Iris pigment epithelial cell (primary cell): ENCODE measurements at places on chromosomes 7 and 10.

- DNase-seq: no peak
Measured at GRCh38 chr10:88794731-88795130, 7.8 kb upstream of the LIPM start.

DNA sequence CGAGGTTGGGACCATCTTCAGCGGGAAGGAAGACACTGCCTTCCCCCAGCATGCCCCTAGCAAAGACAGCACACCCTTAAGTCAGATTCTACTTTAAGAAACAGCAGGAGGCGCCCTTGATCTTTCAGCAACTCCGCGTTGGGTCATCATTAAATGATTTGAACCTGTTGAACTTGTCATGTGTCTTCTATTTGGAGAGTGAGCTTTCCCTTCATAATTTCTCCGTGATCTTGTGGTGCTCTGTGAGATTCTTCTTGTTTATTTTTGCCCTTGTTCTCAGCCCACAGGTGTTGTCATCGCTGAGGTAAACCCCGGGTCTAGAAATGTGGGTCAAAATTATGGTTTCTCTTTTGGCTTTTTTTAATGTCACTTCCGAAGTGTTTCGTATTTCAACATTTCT is 49.5 kb upstream of the PITRM1 start:
- peak; percentile 70 for DNase-seq

GRCh38 chr7:1992554-1992953 is 240.2 kb downstream of the MAD1L1 start:
- DNase-seq: no peak

DNA sequence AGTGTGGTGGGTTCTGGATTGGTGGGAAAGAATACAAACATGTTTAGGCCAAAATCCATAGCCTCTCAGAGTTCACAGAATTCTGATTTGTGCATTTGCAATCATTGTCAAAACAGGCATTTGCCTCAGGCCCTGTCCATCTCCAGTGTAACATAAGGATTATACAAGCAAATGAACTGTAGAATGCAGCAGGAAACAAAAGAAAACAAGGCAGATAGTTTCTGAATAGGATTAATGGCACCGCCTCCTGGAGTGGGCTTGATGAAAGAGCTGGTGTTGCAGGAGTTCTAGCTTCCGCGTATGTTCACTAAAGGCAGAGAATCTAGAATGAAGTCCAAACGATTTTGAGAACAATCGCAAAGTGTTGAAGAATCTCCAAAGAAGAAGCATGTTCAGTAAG is 11.3 kb upstream of the MPP7 start:
- no peak for DNase-seq

DNA sequence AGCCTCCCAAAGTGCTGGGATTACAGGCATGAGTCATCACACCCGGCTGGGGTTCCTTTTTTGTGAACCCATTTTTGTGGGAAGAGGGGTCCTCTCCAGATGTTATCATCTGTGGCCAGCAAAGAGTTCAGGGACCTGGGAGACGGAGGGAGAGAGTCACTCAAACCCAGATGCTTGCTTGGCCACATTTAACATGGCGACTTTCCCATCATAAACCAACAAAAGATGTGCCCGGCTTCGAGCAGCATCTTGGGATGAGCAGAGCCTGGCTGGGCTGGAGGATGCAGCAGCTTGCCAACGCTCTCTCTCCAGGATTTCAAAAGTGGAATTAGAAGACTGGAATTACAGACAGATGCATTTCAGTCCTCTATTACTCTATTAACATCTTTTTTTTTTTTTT is 19.1 kb upstream of the HABP2 start:
- no peak for DNase-seq

DNA sequence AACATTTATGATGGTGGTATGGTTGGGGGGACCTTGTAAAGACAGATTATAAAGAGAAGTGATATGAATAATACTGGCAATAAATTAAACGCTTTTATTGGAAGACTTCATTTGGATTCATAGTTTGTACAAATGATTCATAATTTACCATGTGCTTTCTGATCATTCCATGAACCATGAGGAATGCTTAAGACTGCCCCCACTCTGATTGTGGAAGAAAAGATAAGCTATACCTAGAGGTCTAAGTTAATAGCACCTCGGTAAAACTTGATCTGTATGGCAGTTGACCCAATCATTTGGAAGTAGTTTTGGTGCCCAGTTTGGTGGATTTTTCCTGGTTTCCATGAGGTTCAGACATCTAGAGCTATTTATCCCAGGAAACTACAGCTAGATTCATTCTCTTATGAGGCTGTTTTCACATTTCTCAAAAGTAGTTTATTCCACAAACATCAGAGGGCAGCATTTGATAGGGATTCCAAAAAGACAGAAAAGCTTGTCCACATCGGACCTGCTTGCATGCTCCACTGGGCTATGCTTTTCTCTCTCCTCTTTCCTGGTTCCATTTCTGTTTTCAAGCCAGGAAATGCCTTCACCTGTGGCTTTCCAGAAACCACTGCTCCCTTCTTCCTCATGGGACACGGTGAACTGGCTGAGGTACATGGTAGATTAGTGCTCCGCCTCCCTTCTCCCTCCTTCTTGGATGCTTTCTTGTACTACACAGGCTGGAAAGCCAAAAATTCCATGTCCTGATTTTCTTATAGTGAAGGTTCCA is 29.2 kb downstream of the TFAM start:
- peak; percentile 73 for DNase-seq

DNA sequence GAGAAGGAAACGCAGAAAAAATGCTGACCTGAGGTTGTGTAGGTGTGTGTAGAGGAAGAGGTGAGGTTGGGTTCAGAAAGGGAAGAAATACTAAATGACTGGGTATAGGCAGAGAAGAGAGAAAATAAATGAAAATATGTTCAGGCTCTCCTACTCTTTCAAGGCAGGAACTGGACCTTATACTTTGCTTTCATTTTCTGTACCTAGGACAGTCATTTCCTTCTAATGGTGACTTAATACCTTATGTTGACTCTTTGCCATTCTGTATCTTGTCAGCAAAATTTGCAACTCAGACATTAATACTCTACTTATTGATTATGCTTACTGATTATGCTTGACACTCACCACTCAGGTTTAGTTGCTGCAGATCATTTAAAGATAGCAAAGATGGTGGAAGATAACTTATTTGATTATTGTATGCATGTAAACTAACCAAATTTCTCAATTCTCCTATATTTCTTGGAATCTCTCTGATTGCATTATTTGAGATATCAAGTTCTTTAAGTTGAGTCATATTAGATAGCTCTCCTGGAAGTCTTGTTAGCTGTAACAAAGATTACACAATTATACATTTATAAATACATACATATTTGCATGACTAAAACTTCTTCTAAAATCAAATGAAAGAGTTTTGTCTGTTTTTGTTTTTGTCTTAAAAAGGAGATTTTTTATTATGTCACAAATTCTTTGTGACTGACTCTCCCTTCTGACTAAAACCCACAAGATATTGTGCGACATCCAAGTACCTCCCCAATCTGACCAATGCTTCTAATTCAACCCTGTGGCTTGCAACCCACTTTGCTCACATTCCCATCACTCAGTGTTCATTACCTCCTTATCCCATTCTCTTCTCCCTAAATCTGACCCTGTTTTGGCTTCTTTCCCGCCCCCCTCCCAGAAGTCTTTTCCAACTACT is 20.0 kb downstream of the LRRD1 start:
- peak; percentile 88 for DNase-seq

DNA sequence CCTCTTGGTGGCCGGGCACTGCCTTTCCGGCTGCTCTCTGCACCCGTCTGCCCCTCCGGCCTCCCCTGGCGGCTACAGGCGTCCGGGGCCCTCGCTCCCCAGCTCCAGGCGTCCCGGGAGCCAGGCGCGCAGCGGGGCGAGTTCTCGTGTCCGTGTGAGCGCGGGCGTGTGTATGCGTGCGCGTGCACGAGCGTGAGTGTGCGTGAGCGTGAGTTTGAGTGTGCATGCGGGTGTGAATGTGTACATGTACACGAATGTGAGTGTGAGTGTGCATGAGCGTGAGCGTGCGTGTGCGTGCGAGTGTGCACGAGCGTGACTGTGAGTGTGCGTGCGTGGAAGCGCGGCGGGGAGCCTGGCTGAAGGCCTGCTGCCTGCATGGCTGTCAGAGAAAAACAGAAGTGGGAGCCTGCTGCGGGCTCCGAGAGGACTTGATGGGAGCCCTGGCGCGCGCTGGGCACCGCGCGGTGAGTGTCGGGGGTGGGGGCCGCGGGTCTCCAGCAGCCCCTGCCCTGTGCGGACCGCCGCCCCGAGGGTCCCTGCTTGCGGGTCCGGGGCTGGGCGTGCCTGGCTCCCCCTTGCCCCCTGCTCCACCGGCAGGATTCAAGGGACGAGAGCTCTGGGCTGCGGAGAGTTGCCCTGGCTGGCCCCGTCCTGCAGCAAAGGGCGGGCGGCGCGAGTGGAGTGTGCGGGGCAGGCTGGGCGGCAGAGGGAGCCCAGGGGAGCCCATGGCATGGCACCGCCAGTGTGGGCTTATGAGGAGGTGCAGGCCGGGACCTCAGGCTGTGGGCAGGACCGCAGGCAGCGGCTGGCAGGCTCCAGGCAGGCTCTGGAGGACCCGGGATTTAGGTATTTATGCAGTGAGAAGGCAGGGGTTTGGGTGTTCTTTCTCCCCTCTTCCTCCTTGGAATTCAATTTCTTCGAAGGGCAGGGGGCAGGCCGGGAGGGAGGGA is 75.8 kb upstream of the EN2 start:
- no peak for DNase-seq

DNA sequence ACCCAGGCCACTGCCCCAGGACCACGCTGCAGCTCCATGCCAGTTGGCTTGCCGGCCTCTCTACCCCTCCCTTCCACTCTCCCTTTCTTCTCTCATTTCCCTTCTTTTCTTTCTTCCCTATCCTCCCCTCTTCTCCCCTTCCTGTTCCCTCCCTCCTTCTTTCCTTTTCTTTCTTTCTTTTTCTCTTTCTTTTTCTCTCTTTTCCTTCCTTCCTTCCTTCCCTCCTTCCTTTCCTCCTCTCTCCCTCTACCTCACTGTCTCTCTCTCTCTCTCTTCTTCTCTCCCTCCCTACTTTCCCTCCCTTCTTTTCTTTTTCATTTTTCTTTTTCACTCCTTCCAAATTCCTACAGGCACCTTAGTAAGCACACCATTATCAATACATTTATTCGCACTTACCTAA is 30.3 kb upstream of the R3HCC1L start:
- DNase-seq: no peak

- DNase-seq: no peak
Measured at GRCh38 chr10:127855591-127855881, 37.2 kb downstream of the CLRN3 start.

DNA sequence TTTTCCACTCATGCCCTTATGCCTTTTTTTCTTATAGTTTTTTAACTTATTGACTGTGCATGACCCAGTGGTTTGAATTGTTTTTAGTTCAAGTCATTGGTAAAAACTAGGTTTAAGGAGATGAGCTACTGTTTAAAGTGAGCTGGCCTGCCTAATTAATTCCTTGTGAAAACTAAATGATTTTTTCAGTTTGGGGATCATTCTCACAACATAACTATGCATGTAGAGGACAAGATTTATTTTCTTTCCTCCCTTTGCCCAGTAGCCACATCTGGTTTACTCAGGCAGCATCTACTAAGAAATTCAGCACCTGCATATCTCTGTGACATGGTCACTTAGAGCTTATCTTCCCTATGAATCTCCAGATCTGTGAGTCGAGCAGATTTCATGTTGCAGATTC is 1.7 kb downstream of the ADO start:
- no peak for DNase-seq

GRCh38 chr10:33455029-33455428 is 120.6 kb upstream of the NRP1 start:
- no peak for DNase-seq

DNA sequence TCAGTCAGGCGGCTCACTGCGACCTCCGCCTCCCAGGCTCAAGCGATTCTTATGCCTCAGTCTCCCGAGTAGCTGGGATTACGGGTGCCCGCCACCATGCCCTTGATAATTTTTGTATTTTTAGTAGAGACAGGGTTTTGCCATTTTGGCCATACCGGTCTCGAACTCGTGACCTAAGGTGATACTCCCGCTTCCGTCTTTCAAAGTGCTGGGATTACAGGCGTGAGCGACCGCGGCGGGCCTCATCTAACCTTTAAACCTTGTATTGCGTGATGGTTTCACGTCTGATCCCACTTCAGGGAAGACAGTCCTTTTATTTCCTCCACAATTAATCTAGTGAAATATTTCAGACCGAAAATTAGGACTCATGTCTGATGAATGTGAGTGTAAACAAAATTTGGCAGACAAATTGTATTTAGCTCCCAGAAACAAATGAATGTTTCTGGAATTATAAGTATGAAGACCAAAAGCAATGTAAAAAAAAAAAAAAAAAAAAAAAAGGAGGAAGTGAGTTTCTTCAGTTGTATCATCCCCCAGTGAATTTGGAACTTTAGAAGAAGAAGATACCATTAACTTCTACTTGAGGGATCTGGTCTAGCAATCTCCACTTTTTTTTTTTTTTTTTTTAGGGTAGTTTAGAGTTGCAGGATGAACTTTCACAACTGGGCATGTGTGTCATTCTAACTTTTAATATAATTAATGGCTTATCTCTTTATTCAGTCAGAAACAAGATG is 1.6 kb downstream of the NUP42 start:
- no peak for DNase-seq

DNA sequence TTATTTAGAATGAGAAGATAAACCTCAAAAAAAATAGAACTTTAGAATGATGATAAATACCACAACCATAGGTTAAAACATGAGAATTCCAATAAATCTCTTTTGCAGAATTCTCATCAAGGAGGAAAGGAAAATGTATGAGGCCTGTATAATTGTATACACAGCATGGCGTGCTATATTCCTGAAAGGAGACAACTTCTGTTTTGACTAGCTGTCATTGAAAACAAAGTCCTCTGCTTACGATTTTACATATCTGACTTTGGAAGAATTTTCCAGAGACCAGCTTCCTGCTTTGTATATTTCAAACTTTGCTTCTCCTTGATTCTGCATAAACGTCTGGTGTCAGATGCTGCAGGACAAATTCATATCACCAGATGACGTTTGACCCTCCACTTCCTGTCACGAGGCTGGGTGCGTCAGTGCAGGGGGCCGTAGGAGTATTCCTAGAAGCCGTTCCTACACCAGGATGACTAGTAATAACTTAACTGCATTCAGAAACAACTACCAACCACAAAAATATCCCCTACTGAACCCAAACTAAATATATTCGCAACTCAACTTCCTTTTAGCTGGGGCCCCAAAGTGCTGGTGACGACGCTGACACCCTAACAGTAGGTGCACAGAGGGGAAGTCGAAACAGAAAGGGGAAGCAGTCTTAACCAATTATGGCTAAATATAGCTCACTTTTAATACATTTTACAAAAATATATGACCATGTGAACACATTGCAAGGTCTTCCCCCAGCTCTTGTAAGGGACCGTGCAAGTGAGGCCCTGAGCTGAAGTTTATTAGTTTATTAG is 178.6 kb upstream of the INHBA start:
- peak; percentile 31 for DNase-seq

GRCh38 chr7:22854158-22855048 is 31.8 kb upstream of the TOMM7 start:
- peak; percentile 92 for DNase-seq

DNA sequence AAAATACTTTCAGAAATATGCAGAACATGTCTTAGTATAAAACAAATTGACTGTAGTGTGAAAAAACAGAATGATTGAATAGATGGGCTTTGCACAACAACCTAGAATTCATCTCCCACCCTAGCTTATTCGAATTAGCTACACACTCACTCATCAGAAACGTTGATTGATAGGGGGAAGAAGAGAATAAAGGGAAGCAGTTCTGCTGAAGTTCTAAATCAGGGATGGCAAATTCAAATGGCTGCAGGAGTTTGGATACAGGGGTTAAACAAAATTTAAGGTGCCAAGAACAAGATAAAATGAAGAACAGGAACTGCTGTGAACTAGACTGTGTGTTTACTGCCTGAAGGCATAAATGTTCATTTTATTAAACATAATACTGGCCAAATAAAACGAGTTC is 9.0 kb downstream of the CD36 start:
- DNase-seq: no peak

GRCh38 chr10:6005856-6006395 is 28.6 kb upstream of the IL15RA start:
- DNase-seq: no peak
